ENCODE measurements at places on chromosomes 4 and X. TPM values are rescaled to one million over a fixed set of nuclear protein-coding genes. Genes with fewer than 3 reads are reported as not detected.

The PROM1 gene
- 3.5 TPM for total RNA-seq

The HAUS3 gene
- total RNA-seq, result 10.3 TPM

DNA sequence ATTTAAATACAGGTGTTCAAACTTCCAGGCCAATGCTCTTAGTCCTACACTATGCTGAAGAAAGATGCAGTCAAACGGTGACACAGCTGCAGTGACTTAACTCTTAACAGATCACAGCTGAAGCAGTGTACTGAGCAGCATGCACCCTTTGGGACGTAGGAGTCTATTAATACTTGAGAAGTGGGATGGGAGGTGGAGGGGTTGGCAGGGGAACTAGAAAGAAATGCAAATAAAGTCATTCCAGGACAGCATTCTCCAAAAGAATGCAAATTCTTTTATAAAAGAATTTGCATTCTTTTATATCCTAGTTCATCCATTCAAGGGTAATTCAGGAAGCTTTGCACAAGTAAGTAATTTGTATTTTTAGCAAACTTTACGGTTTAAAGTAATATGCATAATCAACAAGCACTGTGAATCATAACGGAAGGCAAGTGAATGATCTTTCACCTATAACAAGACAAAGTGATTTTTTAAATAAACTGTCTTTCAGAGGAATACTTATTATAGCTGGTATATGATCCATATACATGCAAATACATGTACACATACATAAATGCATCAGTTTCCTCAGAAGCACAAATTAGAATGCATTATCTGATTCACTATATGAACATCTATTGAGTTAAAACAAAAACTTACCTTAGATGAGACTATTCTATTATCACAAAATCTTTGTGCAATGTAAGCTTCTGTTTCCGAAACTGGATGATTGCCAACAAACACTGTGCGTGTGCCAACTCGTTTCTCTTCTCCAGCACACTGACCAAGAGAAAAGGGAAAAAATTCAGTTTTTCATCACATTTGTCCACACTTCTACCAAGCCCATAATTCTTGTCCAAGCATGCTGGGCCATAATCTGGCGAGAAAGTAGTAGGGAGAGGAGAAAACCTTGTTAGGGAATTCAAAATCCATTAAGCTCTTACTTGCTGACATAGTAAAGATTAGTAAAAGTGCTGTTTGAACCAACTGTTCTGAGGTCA, 106.5 kb downstream of the ATP11C start:
- DNase-seq, result no peak
- H3K27ac ChIP-seq, result no peak overlapping the region
- no peaks in the 10 kb centered on the region for H3K27me3 ChIP-seq
- no peaks in the 10 kb centered on the region for H3K36me3 ChIP-seq
- H3K4me1 ChIP-seq, result no peaks in the 10 kb centered on the region

- H3K4me1 ChIP-seq, result no peaks in the 10 kb centered on the region
- H3K36me3 ChIP-seq, result no peaks in the 10 kb centered on the region
- H3K27ac ChIP-seq, result no peak overlapping the region
- DNase-seq, result no peak
- H3K27me3 ChIP-seq, result no peaks in the 10 kb centered on the region
Observed at GRCh38 chr4:153906231-153906630, 117.3 kb upstream of the SFRP2 start.

Measured in stomach (tissue), 19 donors.